T follicular helper cell (primary cell): ENCODE measurements at places on chromosomes 6 and 20.
A peak's percentile ranks its signal among the peaks of the same experiment; 100 is the strongest.

- no peak for DNase-seq
Observed at GRCh38 chr20:58690396-58691135, 2.0 kb upstream of the NPEPL1 start.

GRCh38 chr6:109449795-109450673 lies 5.5 kb downstream of the MICAL1 start:
- no peak for DNase-seq

GRCh38 chr6:30678964-30679726 lies 6.3 kb upstream of the DHX16 start:
- DNase-seq = peak; percentile 88

DNA sequence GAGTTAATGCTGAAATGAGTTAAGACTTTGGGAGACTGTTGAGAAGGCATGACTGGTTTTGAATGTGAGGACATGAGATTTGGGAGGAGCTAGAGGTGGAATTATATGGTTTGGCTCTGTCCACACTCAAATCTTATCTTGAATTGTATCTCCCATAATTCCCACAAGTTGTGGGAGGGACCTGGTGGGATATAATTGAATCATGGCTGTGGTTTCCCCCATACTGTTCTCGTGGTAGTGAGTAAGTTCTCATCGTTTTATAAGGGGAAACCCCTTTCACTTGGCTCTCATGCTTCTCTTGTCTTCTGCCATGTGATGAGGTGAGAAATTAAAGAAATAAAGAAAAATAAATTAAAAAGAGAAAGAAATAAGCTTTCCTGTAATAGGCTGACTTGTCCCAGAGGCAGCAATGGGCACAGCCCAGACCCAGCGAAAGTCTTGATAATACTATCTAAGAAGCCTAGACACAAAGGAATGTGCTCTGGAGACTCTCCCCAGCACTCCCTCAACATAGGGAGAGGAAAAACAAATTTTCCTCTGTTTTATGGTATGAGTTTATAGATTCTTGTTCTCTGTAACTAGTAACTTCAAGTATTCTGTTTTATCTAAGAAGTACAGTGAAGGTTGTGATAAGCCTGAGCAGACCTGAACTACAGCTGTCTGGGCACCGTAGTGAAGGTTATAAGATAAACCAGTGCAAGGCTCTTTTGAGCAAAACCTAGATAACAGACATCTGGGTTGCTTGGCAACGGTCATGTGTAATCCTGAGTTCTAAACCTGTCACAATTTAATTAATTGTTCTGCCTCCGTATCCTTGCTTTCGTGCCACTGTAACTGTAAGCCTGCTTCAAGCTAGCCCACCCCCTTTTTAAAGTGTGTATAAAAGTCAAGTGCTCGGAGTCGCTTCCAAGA lies 88.9 kb upstream of the ECI2 start:
- no peak for DNase-seq

GRCh38 chr6:105874835-105875626 lies 211.1 kb upstream of the PRDM1 start:
- no peak for DNase-seq

- DNase-seq = no peak
Observed at GRCh38 chr20:6502219-6502618, 265.3 kb upstream of the BMP2 start.

GRCh38 chr6:89412071-89413005 lies at the start of gene RRAGD:
Gene RRAGD, minus strand, starts transcription at chr6:89412273. Its CDS starts 280 bp downstream, at chr6:89411993.
- DNase-seq = peak; percentile 40

DNA sequence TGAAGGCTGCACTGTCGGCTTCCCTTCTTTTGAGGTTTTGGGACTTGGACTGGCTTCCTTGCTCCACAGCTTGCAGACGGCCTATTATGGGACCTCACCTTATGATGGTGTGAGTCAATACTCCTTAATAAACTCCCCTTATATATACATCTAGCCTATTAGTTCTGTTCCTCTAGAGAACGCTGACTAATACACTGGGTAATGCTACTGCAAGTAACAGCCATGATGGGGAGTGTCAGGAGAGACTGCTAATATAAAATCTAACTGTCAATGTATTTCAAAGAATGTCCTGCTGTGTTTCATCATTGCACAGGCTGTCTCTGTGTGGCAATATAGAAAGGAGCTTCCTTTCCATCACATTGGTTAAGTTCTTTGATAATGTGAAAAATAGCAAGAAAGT lies 57.7 kb upstream of the UST start:
- DNase-seq = no peak
